ENCODE measurements at places on chromosomes 5 and 9. TPM values are rescaled to one million over a fixed set of nuclear protein-coding genes. Genes with fewer than 3 reads are reported as not detected.

DNA sequence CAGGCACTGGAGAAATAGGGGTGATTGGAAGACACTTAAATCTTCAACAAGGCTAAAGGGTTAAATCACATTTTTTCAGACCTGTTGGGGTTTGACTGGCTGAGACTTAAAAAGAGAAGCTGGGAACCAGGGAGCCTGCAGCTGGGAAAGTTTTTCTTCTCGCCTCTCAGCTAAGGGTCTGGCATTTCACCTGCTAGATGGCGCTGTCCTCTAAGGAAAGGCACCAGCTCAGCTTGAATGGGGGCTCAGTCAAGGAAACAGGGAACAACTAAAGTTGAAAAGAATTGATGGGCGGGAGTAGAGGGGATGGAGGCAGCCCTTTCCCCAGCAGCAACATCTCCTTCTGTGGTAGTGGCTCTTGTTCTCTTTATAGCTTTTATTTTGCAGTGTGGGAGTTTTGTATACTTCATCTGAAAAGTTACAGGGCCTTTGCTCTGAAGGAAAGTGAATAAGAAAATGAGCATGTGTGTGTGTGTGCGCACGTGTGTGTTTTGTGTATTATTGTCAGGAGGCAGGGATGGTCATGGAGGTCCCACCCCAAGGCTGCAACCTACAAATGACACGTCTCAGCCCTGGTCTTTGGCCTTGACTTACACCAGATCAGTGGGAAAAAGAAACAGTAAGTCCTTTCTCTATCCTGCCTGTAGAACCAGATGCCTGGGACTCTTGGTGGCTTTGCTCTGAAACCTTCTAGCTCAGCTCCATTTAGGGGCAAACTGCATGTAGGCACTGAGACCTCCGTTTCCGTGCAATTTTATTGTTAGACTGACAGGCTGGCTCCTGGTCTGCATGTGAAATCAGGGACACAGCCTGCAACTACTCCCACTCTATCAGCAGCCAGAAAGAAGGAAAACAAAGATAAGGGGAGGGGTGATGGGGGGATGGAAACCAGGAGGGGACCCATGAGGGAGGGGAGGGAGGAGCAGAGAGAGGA is 316.2 kb upstream of the CLINT1 start:
- peak; percentile 89 for DNase-seq

DNA sequence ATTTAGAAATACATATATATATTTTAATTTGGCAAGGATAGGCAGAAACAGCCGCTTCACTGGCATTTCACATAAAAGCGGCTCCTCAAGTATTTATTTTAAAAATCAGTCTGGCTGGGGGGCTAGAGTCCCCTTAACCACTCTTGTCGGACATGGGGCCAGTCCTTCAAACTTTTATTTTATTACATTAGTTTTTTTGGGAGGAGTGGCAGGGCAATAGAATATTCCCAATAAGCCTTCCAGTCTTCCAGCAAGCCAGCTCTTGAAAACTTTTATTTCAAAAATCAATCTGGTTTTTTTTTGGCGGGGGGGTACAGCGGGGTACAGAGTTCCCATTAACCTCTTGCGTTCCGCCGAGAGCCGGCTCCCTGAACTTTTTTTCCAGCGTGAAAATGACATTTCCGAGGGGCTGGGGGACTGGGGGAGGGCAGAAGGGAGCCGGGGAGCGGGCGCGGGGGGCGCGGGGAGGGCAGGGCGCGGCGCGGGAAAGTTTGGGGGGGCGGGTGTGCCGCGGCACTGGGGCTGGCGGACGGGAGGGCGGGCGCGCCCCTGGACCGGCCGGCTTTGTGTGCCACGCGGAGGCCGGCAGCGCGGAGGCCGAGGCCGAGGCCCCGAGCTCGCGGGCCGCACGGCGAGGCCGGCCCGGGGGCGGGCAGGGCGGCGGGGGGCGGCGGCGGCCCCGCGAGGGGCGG is 504 bp upstream of the ZNF618 start:
- DNase-seq, result no peak

Gene GABRA6
- total RNA-seq, result not detected

Gene C9orf153
- total RNA-seq, result 0.28 TPM

Gene TMEM174
- total RNA-seq, result not detected

Gene GLDC
- total RNA-seq, result 0.32 TPM

Gene TRIM52
- total RNA-seq, result 9.5 TPM

- DNase-seq, result no peak
These were observed 391.2 kb downstream of the RAB3C start for GRCh38 chr5:58974083-58974482.

Gene MAMDC4
- total RNA-seq, result 1.5 TPM

- no peak for DNase-seq
These were observed 20.8 kb downstream of the KYAT1 start for GRCh38 chr9:128860937-128861336.
